ENCODE measurements at places on chromosomes 7 and 10.
A peak's percentile ranks its signal among the peaks of the same experiment; 100 is the strongest.

DNA sequence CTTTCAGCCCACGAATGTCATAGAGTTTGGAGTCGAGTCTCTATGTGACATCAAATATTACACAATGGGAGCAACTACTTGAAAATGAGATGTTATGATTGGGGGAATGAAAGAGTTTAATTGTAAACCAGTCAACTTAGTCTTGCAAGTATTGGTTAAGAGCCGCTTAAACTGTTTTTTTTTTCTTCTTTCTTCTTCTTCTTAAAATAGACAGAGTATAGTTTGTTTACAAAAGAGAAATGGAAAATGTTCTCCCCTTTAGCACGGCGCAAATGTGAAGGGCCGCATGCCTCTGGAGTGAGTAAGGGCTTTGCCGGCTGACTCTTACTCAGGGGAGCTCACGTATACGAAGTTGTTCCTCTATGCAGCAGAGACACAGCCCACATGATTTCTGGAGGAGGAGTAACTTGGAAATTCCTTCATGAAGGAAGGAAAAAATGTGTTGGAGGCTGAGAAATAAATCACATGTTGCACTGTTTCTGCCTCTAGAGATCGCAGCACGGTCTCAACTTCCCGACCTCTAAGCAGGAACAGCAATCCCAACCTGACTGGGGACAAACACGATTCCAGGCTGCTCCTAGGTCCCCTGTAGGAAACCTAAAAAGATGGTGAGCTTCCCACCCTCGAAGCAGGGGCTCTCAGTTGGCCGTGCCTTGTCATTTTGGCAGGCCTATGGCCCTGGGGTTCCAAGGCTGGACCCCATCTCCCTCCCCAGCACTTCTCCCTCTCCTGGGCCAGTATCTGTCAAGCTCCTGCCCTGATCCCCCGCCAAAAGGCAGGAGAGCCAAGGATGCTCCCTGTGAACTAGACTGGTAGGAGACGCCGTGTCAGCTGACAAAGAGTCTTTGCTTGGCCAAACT, 44.8 kb downstream of the MYOF start:
- DNase-seq, result peak; percentile 87

GRCh38 chr10:30967650-30968410, 63.8 kb downstream of the ZNF438 start:
- DNase-seq, result no peak

GRCh38 chr10:97428572-97428981, 2.6 kb downstream of the PGAM1 start:
- DNase-seq, result no peak

DNA sequence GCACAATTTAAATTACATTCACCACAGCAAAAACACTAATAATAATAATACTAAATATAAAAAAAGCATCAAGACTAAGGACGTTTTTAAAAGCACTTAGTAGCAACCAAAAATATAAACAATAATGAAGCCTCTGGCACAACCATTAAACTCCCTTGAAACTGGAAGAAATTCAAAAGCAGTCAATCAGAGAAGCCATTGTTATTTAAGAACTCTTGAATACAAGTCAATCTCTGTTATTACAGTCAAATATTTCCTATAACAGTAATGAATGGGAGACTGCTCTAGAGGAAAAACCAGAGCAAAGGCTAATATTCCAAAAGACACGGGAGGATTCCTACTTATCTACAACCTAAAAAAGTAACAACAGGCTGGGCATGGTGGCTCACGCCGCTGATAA, 164.2 kb downstream of the KMT2E start:
- no peak for DNase-seq

DNA sequence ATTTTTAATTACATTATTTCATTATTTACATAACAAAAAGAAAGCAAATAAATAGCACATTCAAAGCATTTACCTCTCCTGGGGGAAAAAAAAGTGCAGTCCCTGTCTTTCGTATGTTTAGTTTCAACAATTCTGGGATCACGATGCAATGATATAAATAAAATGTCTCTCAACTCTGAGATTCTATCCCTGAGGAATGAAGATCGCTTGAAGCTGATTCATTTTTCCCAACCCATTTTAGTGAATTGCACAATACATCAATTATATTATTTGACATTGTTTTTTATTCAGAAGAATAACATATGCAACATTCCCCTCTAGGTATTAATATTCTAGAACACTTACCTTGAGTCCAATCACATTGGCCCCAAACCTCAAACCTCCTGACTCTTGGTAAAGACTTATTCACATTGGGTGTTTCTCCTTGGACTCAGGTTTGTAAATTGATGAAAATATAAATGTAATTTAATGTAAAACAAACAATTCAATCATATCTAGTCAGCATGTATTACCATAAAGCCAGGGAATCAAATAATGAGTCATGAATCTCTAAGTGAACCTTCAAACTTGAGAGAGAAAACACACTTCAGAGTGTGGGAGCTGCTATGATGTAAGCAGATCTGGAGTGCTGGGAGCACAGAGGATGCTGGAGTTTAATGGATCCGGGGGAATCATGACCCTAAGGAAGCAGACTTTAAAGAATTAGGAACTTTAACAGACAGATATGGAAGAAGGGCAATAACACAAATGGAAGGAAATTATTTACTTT, 5.3 kb upstream of the SCIN start:
- no peak for DNase-seq

DNA sequence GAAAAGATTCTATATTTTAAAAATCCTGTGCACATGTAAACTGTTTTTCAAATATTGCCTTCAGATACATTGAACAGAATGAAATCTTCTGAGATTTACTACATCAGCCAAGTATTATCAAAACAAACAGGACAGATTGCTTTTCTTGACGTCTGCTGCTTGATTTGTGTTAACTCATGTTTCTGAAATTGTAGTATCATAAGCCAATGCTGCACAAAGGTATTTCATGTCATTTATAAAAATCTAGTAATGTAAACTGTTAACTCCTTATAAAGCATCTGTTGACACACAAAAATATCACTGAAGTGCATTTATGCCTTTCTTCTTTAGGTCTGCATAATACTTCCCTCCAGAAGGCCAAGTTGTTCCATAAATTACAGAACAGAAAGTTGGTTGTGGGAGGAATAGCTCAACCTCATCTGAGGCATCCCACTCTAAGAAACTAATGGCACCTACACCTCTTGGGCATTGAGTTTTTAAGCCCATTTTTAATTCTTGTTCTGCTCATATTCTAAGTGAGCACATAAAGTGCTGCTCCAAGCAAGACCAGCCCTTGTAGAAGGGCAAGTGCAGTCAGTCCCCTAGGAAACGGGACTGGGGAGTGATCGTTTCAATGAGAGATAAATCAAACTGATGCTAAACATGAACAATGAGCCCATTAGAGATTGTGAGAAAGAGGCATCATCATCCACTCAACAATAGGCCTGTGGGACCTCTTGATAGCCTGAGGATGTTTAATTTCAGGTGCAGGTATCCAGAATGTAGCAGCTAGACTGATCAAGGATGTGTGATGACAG, 28.5 kb downstream of the CAV1 start:
- DNase-seq, result no peak

DNA sequence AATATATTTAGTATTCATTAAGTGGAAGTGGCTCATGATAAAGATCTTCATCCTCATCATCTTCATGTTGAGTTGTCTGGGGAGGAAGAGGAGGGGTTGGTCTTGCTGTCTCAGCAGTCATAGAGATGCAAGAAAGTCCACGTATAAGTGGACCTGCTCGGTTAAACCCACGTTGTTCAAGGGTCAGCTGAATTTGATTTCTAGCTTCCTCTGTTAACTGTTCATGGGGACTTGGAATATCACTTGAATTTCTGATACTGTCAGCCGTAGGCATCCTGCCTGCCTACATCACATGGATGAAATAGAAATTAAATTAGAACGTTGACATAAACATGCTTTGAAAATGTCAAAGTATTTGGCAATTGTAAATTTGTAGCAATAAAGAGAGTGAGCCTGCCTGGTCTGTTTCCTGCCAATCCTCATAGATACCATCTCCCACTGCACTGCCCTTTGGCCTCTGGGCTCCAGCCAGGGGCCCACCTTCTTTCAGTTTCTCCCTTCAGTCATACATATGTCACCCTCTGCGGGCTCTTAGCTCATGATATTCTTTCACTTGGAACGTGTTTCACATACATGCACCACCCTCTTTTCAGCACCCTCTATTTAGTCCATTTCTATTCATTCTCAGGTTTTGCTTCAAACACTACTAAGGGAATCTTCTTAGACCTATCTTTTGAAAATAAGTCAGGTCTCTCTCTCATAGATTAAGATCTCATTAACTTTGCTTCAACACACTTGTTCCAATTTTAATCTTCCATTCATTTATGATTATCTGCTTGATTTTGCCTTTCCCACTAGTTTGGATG, 376.3 kb downstream of the IPMK start:
- DNase-seq, result no peak

GRCh38 chr10:95388539-95388938, 97.7 kb upstream of the PDLIM1 start:
- DNase-seq, result no peak

GRCh38 chr7:14714161-14714728, 188.3 kb downstream of the DGKB start:
- no peak for DNase-seq

- no peak for DNase-seq
Observed at GRCh38 chr7:33590916-33591315, 314.4 kb upstream of the BMPER start.
